ENCODE measurements at places on chromosomes 3 and 15.
A peak's percentile ranks its signal among the peaks of the same experiment; 100 is the strongest.

GRCh38 chr15:30941520-30941919, 37.8 kb downstream of the FAN1 start:
- no peak for DNase-seq

DNA sequence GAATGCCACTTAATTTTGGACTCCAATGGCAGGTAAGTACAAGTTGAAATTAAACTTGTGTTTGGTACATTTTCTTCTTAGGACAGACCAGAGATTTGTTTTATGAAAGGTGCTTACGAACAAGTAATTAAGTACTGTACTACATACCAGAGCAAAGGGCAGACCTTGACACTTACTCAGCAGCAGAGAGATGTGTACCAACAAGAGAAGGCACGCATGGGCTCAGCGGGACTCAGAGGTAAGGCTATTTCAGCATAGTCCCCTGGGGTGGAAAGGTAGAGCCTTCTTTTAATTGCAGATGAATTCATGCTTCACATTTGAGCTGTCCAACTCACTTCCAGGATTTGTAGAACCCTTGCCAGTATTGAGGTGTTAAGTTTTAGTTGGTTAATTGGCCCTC, 51.4 kb downstream of the ASTE1 start:
- DNase-seq: no peak

DNA sequence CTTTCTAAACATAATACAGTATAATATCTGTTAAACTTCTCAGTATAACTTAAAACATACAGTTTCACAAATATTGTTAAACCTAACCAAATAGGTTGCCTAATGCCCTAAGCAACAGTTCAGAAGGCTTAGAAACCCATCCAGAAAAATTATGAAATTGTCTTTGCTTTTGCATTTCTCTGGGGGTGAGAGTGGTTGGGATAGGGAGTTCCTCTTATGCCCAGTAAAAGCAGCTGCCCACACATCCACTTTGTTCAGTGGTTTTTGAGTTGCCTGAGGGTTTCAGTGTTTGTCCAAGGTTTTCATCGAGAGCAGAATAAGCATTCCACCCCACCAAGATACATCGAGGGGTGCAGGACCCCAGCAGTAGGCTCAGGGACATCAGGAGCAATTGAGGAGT, 179.4 kb downstream of the CDIN1 start:
- DNase-seq: peak; percentile 81

GRCh38 chr15:29724026-29724425, 98.2 kb downstream of the TJP1 start:
- DNase-seq: no peak

- no peak for DNase-seq
These were observed 82.9 kb upstream of the CCNL1 start for GRCh38 chr3:157242836-157243235.

GRCh38 chr15:69357773-69358771, 56.1 kb upstream of the KIF23 start:
- DNase-seq: no peak

DNA sequence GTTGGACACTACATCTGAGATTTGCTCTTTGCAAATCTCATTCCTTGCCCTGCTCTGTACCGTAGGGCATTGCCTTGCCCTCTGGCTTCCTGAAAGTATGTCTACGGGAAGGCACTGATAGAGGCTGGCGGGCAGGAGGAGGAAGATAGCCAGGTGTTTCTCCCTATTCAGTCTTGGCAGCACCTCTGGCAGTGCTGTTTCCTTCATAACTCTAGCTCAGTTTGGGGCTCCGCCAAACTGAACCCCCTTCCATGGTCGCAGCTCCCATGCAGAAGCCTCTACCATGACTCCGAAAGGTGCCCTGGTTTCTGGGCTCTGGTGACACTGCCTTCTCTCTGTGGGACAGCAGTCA, 122.3 kb upstream of the PRR20G start:
- DNase-seq: no peak

- no peak for DNase-seq
These were observed 233.9 kb upstream of the ARL6 start for GRCh38 chr3:97530691-97531090.

GRCh38 chr3:140995881-140996280, 54.2 kb downstream of the SLC25A36 start:
- no peak for DNase-seq
